ENCODE measurements at places on chromosomes 11 and 22.

DNA sequence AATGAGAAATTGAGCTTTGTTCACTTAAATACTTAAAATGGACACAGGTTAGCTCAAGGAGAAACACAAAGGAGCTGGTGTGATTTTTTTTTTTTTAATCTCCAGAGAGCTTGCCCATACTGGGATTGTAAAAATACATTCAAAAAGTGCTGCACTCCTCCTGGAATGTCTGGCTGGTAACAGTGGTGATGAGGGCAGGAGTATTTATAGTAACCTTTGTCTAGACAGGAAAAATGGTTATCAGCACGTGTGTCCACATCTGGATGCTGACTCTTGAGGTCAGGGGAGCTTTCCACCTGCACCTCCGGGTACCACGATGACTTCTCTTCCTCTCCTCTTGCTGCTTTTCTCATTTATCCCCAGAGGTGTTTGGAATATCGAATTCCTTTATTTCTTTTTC, 30.1 kb downstream of the EXT2 start:
- DNase-seq, result no peak

- DNase-seq, result no peak
Measured at GRCh38 chr22:22856364-22856763, 31.3 kb upstream of the IGLL5 start.

GRCh38 chr11:119607726-119608125, 121.3 kb downstream of the NECTIN1 start:
- DNase-seq, result no peak

DNA sequence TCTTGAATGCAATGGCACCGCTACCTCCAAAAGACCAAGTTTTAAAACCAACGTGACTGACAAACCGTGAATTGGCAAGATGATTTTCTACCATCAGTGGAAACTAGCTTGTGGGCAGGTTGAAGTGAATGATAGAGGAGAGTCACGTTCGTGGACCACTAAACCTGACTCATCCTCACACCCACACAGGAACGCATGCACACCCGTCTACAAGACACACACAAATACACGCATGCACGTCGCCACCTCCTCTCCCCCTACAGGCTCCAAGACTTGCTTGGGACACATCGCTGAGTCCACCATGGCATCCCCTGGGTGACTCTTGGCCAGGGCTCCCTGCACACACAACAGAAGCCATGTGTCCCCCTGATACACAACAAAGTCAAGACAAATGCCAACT, 14.4 kb downstream of the TMPRSS6 start:
- DNase-seq, result no peak

DNA sequence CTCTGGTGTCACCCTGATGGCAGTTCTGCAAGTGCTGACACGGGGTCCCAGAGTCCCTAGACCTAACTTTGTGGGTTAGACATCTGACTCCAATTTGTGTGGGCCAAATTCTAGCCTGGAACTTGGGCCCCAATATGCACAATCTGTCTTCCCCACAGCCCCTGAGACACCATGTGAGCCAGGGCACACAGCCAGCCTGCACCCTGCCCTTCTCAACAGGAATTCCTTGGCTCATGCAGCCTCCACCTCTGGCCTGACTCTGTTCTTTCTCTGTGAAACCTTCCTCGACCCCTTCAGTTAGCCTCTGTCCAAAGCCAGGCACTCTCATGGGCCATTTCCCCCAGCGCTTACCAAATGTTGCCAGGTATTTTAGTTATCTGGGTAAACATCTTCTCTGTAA, 59.1 kb upstream of the POU2AF1 start:
- DNase-seq, result no peak

GRCh38 chr11:17608821-17609220, 61.8 kb downstream of the OTOG start:
- DNase-seq, result no peak

DNA sequence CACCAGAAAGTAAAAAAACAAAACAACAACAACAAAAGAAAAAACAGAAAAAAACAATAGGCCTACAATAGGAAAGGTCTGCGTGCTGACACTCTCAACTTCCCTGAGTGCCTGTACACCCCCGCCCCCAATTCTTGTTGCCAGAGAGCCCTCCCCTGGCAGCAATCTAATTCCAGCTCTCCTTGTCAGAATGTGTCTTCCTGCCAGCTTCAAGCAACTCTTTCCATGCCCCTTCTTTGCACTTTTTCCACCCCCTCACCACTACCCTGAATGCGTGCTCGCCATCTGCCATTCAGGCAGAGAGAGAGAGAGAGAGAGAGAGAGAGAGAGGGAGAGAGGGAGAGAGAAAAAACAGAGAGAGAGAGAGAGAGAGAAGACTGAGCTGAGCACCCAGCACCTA, 245.0 kb downstream of the KIRREL3 start:
- no peak for DNase-seq

DNA sequence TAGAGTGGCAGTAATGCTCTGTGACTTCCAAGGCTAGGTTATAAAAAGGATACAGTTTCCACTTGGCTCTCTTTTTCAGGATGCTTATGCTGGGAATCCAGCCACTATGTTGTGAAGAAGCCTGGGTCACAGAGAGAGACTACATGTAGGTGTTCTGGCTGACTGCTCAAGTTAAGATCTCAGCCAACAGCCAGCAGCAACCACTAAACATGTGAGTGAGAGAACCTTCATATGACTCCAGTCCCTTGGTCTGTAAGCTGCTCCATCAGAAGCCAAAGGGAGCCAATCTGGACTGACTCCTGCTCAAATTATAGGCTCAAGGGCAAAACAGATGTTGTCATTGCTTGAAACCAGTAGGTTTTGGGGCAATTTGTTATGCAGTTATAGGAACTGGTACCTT, 162.7 kb downstream of the MAML2 start:
- no peak for DNase-seq

DNA sequence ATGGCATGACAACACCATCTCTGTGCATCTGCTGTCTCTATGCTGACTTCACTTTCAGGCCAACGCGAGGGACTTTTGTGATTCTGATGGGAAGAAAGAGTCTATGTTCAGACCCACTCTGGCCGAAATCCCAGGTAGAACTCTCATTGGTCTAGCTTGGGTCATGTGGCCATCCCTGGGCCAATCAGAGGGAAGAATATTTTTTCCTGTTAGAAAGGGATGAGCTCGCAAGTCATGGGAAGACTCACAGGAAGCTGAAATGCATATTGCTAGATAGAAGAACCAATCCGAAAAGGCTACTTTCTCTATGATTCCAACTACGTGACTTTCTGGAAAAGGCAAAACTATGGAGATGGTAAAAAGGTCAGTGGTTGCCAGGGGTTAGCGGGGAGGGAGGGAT, 56.0 kb upstream of the LINC01488 start:
- no peak for DNase-seq

- no peak for DNase-seq
Measured at GRCh38 chr11:119734788-119735187, 5.8 kb upstream of the NECTIN1 start.

DNA sequence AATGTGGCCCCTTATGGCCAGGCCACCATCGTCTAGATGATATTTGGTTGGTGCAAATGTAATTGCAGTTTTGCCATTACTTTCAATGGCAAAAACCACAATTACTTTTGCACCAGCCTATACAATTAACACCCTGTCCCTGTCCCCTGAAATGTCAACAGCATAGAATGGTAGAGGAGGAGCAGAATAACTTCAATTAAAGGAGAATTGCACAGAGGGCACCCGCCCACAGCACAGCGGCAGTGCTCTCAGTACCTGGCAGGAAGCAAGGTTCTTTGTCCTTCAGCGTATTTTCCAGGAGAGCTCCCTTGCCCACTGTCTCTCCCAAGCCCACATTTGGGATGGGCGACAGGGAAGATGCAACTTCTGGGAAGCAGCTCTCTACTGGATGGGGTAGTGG, 115.3 kb downstream of the TRIM29 start:
- DNase-seq, result no peak

GRCh38 chr22:38655519-38656255, 505 bp downstream of the FAM227A start:
- no peak for DNase-seq

DNA sequence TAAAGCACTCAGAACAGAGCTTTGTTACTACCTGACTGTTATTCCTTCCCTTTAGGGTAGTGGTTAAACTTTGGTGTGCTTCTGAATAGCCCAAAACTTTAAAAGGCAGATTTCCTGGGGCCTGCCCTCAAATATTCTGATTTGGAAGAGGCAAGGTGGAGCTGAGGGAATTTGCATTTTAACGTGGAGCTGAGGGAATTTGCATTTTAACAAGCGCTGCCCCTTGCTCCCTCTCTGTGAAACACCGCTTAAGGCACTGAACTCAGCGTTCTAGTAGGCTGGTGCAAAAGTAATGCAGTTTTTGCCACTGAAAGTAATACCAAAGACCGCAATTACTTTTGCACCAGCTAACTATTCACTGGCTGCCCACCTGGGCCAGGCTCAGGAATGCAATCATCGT, 35.0 kb downstream of the TPST2 start:
- no peak for DNase-seq

- no peak for DNase-seq
Measured at GRCh38 chr22:23243006-23243573, 62.8 kb downstream of the BCR start.

- DNase-seq, result no peak
Measured at GRCh38 chr11:121500275-121500674, 47.5 kb upstream of the SORL1-AS1 start.

GRCh38 chr22:17638432-17639246, at the start of gene BCL2L13:
BCL2L13 (plus strand) TSS chr22:17638757; CDS start chr22:17655712, 16,955 bp downstream.
- DNase-seq, result no peak

DNA sequence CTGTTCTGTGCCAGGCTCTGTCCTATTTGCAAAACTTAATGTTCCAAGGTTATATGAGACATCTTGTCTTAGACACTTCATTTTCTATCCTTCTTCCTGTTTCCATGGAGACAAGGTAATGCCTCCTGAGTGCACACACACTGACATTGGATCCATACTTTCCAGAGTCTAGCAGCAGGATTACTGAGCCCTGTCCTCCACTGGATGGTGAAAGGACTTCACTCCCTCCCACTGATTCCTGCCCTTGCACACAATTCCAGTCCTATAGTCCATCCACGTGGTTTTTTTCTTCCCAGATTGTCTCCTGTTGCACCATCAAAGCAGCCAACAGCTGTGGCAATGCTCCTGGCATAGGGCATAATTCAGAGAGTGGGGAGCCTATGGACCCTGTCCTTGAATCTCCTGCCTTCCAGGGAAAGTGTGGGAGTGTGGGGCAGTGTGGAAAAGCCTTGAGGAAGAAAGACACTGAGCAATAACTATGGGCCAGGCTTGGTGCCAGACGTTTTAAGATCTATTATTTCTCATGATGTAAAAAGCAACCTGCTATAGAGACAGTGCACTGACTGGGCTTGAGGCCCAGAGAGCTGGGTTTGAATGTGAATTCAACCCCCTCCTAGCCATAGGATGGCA, 31.3 kb downstream of the SERPINH1 start:
- DNase-seq, result no peak

- no peak for DNase-seq
Measured at GRCh38 chr22:49369726-49370626, 457.7 kb downstream of the BRD1 start.

DNA sequence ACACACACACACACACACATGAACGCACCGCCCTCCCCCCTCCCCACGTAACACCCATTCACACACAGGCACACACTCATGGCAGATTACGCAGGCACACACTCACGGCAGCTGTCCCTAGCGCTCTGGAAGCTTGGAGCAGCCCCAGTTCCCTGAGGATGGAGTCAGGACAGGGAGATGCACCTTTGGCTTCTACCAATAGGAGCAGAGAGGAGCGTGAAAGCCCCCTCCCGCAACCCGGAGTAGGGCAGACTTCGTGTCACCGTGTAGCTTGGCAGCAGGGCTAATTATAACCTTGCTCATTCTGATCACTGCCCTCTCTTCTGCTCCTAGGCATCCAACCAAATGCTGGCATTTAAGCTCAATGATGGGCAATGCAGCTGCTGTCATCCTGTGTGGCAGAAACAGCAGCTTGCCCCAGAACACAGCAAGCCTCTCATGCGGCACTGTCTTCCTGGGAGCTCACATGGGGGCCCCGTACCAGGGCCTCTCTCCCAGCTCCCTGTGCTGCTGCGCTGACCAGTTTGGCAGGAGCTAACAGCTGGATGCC, 31.9 kb downstream of the ANKK1 start:
- no peak for DNase-seq

DNA sequence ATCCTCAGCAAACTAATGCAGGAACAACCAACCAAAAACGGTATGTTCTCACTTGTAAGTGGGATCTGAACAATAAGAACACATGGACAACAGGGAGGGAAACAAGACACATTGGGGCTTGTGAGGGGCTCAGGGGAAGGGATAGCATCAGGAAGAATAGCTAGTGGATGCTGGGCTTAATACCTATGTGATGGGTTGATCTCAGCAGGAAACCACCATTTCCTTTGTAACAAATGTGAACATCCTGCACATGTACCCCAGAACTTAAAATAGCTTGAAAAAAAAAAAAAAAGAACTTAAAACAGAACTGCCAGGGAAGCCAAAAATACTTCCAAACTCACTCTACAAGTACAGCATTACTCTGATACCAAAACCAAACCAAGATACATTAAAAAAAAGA, 33.8 kb downstream of the CASP4 start:
- no peak for DNase-seq

DNA sequence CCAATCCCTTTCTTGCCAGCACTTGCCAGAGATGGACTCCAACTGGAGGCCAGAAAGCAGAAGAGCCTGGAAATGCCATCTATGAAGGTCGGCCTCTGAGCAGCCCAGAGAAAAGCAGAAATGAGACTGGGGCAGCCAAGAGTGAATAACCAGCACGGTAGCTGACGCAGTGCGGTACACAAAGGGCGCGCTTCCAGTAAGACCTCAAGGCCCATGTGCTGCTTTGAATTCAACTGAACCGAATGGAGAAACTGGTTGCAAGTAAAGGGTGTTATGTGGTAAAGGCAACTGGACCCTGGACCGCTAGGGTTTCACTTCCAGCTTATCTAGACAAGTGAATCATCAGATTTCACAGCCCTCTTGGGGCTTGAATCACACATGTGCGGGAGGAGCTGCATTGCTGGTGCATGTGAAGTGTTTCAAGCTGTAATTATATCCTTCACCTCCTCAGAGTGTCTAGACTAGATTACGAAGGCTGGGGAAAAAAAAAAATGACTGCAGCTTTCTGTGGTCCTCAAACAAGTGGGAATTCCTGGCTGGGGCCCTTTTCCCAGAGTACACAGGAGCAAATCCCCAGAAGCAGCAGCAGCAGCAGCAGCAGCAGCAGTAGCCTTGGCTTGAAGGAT, 128.9 kb downstream of the CCDC34 start:
- no peak for DNase-seq

DNA sequence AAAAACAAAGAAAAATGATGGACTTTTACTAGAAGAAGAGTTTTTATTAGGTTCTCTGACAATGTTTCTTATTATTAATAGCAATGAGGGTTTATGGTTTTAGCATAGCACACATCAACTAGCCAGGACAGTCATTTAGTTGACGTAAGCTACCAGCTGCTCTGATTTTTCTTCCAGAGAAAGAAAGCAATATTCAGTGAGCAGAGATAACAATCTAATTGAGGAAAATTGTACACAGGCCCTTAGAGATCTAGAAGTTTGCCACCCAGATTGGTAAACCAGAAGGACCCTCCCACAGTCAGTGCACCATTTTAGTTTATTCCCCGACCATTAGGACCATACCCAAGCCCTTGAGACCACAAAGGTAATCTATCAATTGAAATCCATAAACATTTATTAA, 28.7 kb upstream of the TBCEL start:
- no peak for DNase-seq

- no peak for DNase-seq
Measured at GRCh38 chr11:131179836-131180235, 190.6 kb upstream of the NTM start.

All from cortex of kidney (tissue), 1 donor.